H1 (cell line): ENCODE measurements at places on chromosomes 2 and 18.

- DNase-seq, result no peak
These were observed 24.4 kb upstream of the AAK1 start for GRCh38 chr2:69667805-69668382.

- no peak for DNase-seq
These were observed 16.7 kb upstream of the PDIA6 start for GRCh38 chr2:10829299-10829698.

GRCh38 chr2:189954989-189955388 is 107.5 kb downstream of the MSTN start:
- no peak for DNase-seq

DNA sequence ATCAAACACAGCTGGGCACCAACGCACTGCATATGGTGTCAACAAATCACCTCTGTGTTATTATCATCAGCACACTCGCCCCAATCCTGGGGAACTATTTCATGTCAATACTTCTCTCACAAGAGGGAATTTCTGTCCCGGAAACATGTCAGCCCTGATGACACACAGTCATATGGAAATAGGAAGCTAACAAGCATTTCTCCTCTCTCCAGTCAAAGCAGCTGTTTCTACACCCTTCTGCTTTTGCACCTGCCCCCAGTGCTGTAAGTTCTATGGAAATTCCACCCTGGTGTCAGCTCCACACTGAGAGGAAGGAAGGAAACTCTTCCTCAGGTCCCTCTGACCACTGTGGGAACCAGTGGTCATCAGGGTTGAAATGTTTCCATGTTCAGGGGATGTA is 447.6 kb upstream of the ID2 start:
- no peak for DNase-seq

DNA sequence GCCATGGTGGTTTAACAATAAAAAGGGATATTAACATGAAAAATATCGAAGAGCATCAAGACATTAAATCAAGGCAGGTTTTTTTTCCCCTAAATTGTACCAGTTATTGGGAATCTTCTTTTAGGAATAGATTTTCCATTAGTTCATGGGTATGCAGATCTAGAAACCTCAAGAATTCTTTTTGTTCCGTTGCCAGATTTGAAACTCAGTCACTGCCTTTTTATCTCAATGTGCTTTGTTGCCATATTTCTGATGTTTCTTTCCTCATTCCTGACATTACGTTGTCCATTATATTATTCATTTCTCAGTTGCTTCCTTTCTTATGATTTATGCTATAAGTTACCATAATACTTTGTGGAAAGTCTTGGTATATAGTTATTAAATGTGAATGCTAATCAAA is 162.2 kb downstream of the CD226 start:
- no peak for DNase-seq

GRCh38 chr18:44733754-44734465 is 53.2 kb downstream of the SETBP1 start:
- no peak for DNase-seq

- peak; percentile 65 for DNase-seq
These were observed 31.9 kb downstream of the BMP10 start for GRCh38 chr2:68839260-68839833.

DNA sequence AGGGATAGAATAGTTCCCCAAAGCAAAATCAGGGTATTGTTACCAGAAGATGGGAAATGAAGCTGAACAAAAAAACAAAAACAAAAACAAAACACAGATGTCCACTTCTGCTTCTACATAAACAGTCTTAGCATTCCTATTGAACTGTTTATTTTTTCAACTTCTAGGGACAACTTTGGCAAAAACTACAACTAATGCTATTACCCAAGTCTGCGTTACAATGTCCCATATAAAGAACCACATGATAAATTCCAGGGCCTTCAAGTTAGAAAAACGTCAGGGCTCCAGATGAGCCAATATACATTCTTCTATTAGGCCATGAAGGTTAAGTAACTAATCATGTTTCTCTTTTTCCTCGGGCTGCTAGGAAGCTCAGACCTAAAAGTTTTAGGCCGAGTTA is 16.9 kb downstream of the PID1 start:
- no peak for DNase-seq

- DNase-seq, result no peak
These were observed 14.0 kb downstream of the PXDN start for GRCh38 chr2:1730015-1730927.

GRCh38 chr2:241853651-241854341 is 4.9 kb downstream of the PDCD1 start:
- DNase-seq, result no peak

DNA sequence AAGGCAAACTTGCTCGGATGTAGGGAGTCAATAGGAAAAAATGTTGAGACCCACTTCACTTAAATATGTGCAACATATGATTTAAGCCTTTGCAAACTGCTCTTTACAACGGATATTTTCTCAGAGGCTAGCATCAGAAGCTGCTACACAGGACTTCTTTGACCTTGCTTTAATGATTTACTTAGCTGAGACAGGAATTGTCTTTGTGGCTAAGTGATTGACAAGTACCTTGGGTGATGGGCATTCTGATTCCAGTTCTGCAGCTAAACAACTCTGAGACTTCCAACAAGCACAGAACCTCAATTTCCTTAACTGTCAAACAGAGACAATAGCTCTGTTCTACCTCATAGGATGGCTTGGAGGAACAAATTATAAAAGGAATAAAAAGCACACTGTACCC is 150.2 kb downstream of the NCKAP5 start:
- no peak for DNase-seq

GRCh38 chr2:233174137-233174536 is 77.3 kb upstream of the ATG16L1 start:
- DNase-seq, result no peak

DNA sequence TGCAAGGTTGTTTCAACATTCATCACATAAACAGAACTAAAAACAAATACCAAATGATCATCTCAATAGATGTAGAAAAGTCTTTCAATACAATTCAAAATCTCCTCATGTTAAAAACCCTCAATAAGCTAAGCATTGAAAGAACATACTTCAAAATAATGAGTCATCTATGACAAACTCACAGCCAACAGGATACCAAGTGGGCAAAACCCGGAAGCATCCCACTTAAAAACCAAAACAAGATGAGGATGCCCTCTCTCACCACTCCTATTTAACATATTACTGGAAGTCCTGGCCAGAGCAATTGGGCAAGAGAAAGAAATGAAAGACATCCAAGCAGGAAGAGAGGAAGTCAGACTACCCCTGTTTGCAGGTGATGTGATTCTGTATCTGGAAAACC is 992.2 kb upstream of the PIK3C3 start:
- no peak for DNase-seq

DNA sequence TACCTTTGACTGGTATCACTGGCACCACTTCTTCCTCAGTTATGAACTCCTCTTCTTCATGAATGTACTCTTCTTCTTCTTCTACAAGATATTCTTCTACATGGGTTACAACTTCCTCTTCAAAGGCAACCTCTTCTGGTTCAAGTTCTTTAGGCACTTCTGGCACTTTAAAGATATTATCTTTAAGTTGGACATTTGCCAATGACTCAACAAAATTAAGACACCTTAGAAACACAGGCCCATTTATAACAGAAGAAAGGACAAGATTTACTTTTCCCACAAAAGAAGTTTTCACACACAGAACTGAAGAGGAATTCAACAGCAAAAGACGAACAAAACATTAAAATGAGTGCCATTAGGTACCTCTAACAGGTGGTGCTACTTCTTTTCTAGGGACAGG is 127.3 kb downstream of the TTN start:
- DNase-seq, result no peak

DNA sequence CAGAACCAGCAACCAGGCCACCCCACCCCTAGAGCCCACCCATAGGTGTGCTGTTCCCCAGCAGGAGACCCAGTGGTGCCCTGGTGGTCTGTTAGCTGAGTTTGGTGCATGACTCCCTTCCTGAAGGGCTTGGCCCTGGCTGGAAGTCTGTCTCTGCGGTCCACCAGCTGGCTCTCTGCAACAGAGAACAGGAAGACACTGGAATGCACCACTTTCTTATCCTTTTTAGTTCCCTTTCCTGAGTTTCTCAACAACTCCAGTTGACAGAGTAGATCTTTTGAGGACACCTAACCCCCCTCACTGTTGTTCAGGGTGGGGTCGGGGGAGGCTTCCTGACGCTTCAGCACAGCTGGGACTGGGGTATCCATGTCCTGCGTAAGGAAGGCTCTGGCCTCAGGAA is 11.9 kb upstream of the RPL37A start:
- DNase-seq, result no peak

DNA sequence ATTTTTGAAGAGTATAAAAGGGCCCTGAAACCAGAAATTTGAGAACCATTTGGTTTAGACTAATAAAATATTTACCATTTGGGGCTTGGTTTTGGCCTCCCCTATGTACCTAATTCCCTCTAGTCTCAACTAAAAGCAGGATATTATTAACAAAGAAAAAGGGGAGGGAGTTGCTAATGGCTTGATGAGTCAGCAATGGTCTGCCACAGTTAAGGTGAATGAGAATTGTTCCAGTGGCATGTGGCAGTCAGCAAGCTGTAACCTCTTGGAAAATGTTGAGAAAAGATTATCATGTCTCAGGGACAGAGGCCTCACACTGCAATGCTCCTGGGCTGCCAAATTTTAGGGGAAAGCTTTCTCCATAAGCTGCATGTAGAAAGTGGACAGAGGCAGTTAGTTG is 20.1 kb upstream of the SLC39A10 start:
- DNase-seq, result no peak

DNA sequence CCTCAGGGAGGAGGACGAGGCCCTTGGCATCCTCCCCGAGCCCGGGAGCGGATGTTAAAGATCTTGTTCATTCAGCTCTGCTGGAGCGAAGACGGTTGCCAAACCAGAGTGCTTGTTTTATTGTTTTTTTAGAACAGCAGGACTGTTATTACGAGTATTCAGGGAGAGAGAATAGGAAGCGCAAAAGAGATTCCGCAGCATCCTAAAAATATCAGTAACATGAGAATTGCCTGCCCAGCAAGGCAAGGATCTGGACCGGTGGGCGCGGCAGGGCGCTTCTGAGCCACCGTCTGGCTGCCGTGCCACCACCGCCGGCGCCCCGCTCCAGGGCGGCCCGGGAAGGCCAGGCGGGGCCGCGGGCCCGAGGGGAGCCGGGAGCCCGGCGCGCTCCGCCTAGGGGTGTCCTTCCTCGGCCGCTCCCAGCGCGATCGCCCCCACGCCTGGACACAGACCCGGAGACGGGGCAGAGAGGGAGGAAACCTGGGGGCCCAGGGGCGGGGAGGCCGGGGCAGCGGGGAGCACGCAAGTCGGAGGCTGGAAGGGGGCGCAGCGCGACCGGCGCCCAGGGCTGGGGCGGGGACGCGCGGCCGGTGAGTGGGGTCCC is 843 bp downstream of the CYS1 start:
- peak; percentile 74 for DNase-seq

DNA sequence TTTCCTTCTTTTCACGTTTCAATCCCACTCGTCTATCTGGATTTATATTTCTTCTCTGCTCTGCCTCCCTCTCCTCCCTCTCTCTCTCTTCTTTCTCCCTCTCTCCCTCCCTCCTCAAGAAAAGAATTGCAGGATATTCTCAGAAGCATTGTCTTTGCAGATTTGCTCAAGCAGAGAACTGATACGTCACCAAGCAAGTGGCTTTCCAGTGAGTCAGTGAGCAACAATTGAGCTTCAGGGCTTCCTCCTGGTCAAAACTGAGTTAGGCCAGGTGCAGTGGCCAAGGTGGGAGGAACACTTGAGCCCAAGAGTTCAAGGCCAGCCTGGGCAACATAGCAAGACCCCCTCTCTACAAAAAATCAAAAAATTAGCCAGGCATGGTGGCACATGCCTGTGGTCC is 151.1 kb downstream of the SMAD2 start:
- DNase-seq, result no peak
